ENCODE measurements at places on chromosomes 11 and 22.

DNA sequence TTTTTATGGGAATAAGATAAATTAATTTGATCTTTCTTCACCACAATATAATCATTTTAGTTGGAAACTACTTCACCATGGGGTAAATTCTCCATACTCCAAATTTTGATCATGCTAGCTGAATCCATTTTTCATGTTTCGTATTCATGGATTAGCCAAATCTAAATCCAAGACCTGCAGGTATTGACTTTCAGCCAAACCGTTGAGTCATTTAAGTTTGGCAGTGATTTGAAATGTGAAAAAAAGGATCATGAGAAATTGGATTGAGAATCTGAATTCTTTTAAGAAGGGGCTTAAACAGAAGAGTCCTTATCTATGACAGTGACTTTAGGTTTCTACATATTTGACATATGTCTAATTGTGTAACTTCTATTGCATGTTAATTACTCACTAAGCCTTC is 5.3 kb downstream of the GAS2 start:
- DNase-seq = no peak

DNA sequence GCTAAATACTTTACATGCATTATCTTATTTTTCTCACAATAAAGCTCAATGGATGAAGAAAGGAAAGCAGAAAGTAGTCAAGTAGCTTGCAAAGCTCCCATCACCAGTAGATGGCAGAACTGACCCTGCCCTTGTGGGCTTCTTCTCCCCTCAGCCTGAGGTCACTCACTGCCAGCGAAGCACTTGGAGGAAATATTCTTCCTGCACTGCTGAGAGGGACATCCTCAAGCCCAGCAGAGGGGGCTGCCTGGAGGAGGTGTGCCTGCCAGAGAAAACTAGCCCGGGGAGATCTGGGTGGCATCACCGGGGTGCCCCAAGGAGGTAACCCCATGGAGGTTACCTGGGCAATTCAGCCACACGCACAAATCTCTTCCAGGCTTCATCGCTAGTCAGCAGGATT is 6.6 kb downstream of the APOL4 start:
- DNase-seq = no peak

DNA sequence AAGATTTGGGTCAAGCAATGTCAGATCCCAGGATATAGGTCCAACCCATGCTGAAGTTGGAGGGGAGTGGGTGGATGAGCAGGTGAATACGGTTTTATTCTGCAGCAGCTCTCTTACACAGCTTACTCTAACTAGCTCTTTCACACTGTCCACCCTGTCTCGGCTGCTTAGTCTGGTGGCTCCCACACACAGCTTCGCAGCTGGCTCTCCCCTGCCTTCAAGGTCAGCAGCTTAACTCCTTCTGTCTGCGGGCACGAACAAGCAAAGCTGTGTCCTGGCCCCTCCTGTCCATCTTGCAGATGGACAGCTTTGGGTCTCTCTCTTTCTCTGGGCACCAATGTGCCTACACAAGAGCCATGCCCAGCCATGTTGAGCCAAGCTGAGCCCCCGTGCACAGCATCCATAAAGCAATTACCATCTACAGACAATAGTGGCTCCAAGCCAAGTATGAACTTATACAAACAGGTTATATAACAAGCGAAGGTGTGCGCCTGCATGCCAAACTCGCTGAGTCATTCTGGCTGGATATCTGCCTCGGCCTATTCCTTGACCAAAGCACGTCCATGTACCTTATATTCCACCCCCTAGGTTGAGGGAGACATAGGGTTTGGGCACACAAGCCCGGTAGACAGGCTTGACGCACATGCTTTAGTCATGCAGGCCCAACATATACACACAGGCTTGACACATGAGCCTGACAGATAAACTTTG is 1307.8 kb upstream of the RAG2 start:
- DNase-seq = no peak

DNA sequence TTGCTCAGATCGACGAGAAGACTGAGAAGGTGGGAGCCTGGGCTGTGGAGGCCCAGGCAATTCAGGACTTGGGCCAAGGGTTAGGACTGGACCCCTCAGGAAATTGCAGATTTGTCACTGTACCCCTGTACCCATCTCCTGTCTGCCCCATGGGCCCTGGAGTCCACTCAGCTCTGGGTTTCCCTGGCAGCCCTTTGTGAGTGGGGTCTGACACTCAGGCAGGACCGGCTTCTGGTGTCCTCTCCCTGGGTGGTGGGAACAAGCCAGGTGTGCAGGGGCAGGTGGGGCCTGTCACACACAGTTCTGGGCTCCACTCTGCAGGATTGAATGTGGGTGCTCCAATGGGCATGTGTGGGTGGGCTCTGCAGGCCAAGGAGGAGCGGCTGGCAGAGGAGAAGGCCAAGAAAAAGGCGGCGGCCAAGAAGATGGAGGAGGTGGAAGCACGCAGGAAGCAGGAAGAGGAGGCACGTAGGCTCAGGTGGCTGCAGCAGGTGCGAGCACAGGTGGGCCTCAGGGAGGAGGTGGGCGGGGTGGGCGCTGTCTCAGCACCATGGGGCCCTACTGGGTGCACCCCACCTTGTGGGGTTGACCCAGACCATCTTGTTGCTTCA is 21.6 kb downstream of the INCENP start:
- DNase-seq = no peak

GRCh38 chr11:68581439-68581838 is 102.9 kb upstream of the GAL start:
- DNase-seq = no peak
